ENCODE measurements at places on chromosomes 2 and 18.

DNA sequence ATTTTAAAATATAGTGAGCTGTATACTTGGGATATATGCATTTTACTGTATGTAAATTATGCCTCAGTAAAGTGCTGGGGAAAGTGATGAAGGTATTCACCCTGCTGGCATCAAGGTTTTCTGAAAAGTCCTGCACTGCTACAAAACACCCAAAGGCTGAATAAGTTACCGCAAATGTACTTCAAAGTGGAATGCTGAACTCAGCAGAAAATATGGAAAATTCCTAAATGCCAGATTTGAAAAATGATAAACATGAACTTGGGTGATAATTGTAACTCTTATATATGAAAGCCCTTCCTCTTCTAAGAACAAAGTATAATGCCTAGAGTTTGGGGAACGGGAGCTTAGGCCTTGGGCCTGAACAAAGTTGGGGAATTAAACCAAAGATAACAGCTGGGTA is 133.0 kb downstream of the GALNT1 start:
- no peak for DNase-seq

DNA sequence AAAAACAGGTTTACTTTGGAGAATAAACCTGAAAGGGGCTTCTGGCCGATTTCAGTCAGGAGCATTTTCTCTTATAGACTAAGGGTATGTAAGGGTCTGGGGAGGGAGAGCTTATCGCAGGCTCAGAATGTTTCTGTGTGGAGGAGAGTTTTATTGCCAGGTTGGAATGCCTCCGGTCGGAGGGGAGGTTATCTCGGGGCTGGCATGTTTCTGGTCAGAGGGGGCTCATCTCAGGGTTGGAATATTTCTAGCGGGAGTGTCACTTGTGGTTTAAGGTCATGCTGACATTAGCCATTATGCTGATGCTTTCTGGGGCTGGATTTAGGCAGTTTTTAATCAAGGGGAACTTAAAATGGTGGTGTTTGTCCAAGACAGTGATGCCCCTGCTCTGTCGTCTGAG is 333.6 kb downstream of the METTL4 start:
- DNase-seq: no peak

GRCh38 chr18:9022397-9023155 is 79.9 kb upstream of the NDUFV2 start:
- DNase-seq: no peak

- DNase-seq: no peak
These were observed 676 bp upstream of the AGPS start for GRCh38 chr2:177391822-177392372.

GRCh38 chr18:32422201-32422600 is 48.5 kb downstream of the GAREM1 start:
- no peak for DNase-seq

- no peak for DNase-seq
These were observed 83.1 kb downstream of the SOCS6 start for GRCh38 chr18:70371908-70372307.

GRCh38 chr2:219249203-219249980 is 3.7 kb upstream of the TUBA4B start:
- DNase-seq: no peak

DNA sequence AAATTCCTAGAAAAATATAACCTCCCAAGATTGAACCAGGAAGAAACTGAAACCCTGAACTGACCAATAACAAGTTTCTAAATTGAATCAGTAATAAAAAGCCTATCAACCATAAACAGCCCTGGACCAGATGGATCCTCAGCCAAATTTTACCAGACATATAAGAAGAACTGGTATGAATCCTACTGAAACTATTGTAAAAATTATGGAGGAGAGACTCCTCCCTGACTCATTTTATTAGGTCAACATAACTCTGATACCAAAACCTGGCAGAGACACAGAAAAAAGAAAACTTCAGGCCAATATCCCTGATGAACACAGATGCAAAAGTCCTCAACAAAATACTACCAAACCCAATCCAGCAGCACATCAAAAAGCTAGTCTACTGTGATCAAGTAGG is 11.3 kb downstream of the NT5C1B start:
- DNase-seq: no peak

DNA sequence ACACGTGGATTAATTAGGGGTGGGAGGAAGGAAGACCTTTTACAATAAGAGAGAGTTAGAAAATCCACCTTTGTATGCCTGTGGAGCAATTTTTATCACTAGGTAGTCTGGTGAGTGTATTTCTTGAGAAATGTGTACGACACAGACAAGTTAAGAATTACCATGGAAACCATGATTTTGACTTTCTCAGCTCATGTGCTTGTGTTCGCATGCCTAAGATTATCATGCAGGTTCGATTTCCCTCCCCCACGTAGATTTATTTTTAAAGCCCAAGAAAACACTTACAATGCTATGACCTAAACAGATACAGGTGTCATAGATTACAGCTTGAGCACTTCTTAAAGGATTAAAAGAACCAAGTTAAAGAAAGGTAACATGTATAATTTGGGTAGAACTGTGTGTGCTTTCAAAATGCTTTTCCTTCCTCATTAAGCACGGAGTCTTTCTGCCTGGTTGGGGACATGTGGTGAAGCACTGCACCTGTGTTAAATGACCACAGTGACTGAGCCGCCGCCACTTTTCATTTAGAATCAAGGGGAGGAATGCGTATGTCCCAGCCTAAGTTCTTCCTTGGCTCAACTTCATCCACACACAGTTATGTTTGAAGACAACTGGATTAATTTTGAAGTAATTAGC is 16.6 kb downstream of the SERTAD2 start:
- DNase-seq: no peak

- no peak for DNase-seq
These were observed 408.1 kb downstream of the THSD7B start for GRCh38 chr2:137173463-137173862.

DNA sequence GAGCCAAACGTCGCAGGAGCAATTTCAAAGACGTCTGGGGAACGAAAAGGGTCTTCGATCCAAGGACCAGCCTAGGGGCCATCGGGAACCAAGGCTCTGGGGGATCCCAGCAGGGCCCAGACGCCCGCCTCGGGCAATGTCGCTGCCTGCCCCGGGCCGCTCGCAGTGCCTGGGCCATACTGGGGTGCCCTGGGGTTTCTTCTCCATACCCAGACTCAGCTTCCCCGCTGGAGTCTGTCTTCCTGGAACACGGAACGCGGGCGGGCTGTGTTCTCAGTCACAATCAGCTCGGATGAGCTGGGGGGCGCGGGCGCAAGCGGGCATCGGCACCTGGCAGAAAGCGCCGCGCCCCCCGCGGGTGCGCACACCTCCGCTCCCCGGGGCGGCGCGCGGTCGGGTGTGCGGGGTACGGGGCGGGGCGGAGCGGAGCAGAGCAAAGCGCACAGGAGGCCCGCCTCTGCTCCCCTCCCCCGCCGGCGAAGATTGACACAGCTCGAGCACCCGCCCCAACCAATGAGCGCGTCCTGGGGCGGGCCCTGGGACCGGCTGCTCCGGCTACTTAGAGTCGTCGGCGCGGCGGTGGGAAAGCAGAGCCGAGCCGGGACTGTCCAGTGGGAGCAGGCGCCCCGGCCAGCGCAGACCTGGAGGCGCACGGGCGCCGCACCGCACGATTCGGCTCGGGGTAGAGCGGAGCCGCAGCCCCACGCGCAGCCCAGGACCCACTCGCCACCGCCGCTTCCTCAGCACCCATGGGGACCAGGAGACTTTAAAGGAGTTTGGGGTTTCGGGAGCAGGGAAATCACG is at the start of gene LRATD1:
TSS of gene LRATD1 (plus strand) at position 585 of the 804 bp plus-strand sequence. CDS start 1,263 bp downstream, outside the sequence.
- no peak for DNase-seq

- DNase-seq: no peak
These were observed 118.8 kb downstream of the TTC27 start for GRCh38 chr2:32746669-32747068.

DNA sequence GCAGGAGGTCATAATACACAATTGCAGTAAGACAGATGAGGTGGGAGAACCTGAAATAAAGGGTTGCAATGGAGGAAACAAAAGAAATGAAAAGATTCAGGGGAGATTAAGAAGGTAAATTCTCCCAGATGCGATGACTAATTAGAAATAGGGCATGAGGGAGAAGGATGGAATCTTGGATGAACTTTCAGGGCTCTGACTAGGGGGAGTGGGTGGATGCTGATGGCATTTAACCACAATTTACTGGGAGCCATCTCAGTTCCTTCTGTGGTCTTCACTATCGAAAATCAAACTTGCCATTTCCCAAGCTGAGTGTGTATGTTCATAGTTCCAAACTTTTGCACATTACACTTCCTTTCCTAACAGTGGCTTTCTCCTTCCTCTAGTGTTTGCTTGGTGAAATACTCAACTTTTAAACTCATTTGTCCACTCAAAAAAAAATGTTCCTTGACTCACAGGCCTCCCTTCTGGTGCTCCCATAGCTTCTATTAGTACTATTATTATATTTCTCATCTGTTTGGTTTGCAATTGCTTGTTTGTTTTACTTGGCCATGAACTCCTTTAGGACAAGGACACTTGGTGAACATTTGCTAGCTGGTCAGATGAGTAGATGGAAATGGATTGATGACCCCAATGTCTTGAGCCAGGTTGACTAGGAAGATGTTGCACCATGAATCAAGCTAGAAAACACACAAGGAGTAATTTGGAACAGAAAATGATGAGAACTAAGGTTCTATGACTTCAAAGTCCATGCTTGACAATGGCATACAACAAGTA is 178.5 kb downstream of the DIS3L2 start:
- DNase-seq: no peak

- DNase-seq: no peak
These were observed 57.1 kb downstream of the SNORC start for GRCh38 chr2:232927032-232927792.

DNA sequence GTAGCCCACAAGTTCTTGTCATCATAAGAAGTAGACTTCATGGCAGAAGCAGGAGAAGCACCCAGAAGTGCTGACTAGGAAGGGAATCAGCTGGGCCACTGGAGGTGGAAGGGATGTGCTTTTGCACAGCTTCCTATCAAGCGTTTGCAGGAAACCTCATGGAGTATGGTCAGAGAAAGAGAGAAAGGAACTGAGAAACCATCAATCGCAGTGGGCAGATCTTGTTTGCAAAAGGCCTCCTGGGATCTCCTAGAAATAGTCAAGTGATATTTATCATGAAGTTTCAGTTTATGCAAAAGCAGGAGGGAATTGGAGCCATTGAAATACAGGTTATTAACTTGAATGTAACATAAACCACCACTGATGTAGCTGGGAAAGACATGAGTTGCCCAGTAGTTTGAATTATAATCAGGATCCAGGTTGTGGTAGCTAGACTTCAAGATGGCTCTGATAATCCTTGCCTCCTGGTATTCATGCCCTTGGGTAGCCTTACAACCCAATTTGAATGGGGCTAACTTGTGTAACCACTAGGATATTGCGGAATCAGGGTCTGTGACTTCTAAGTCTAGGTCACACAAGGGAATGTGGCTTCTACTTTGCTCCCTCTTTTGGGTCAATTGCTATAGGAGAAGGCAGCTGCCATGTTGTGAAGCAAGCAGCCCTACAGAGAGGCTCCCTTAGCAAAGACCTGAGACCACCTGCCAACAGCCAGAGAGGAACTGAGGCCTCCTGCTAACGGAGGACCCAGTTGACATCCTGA is 69.8 kb upstream of the TCF4 start:
- no peak for DNase-seq

GRCh38 chr2:81436256-81436655 is 1131.7 kb upstream of the LRRTM1 start:
- DNase-seq: no peak

GRCh38 chr2:20516646-20517341 is 69.9 kb downstream of the RHOB start:
- DNase-seq: no peak

- DNase-seq: no peak
These were observed 22.7 kb downstream of the RNF152 start for GRCh38 chr18:61870151-61870550.

GRCh38 chr2:152078662-152079061 is 20.2 kb downstream of the CACNB4 start:
- no peak for DNase-seq

DNA sequence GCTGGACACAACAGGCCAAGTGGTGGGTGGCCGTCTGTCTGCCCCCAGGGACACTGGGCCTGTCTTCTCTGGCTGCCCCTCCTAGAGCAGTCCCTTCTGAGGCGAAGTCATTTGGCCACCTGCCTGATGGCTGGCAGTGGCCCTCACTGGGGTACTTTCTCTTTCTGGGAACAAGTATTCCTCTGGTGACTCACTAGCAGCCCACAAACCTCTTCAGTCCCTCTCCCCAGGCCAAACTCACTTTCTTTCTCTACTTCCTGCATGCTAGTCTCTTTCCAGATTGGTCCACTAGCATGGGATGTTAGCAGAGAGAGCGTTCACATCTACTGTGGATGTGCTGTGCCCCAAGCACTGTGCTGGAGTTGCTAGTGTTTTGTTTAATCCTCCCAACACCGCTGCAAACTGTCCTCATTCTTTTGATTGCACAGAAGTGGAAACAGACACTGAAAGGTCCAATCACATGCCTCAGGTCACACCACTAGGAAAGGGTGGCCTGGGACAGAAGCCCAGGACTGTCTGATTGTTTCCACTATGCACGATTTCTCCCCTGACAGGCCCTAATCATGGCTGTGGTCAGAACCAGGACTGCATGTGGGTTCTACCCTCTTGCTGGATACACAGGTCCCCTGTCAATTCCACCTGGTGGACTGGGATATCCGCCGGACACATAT is 5.2 kb downstream of the DYSF start:
- no peak for DNase-seq

Data from activated CD4-positive, CD25-positive, alpha-beta regulatory T cell (primary cell).